Upper lobe of left lung (tissue), 6 donors: ENCODE measurements at places on chromosomes 4 and X.

DNA sequence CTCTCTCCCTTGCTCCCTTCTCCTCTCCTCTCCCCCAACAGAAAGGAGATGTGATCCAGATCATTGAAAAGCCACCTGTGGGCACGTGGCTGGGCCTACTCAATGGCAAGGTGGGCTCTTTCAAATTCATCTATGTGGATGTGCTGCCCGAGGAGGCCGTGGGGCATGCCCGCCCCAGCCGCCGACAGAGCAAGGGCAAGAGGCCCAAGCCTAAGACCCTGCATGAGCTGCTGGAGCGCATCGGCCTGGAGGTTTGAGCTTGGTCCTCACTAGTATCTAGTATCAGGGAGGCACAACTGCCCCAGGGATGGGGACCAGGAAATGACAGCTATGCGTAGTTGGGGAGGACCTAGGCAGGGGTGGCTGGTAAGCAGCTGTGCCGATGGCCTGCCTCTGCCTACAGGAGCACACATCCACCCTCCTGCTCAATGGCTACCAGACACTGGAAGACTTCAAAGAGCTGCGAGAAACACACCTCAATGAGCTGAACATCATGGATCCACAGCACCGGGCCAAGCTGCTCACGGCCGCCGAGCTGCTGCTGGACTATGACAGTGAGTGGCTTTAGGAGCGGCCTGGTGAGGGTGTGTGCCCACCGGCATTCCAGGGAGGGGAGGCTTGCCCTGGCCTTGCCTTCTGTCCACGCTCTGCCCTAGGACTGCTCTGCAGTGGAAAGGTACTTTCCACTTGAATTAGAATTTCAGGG lies 13.0 kb downstream of the SASH3 start:
- H3K36me3 ChIP-seq: peaks cover 7% of the 10 kb centered on the region
- H3K27ac ChIP-seq: no peak overlapping the region
- no peak for DNase-seq

DNA sequence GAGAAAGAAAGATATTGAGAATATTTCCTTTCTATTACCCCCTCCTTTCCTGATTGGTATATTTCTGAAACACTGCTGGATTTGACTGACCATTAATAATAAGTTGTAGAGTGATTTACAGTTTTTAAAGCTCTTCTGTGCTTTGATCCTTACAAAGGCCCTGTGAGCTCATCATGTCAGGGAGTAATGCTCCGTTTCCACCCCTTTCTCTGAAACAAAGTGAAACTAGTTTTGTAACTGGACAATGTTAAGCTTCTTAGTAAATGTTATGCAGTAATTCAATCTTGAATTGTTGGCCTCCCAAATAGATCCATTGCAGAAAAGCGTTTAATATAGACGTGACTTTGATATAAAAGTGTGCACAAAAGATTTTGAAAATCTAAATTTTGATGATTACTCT lies 190.1 kb upstream of the GNPDA2 start:
- H3K36me3 ChIP-seq: no peaks in the 10 kb centered on the region
- H3K27ac ChIP-seq: no peak overlapping the region

- DNase-seq: no peak
- H3K4me3 ChIP-seq: no peak overlapping the region
- H3K27ac ChIP-seq: no peak overlapping the region
- H3K36me3 ChIP-seq: no peaks in the 10 kb centered on the region
Measured at GRCh38 chr4:8070736-8071718, 87.6 kb downstream of the ABLIM2 start.

DNA sequence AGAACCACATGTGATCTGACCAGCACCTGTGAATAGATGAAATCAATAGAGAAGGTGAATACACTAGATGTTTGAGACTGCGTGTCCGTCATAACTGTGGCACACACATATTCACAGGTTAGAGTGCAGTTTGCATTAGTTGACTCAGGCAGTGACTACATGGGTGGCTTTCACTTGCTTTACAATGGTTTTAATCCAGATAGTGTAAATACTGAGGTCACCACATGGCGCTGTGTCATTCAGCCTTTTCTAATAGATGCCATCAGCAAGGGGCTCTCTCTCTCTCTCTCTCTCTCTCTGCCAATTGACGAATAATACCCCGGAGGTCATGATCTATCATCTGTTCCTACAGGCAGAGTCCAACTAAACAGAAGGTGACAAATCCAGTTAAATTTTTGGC lies 30.7 kb upstream of the FGF13 start:
- H3K4me3 ChIP-seq: no peak overlapping the region
- DNase-seq: no peak
- no peaks in the 10 kb centered on the region for H3K36me3 ChIP-seq
- no peaks in the 10 kb centered on the region for H3K4me1 ChIP-seq
- no peak overlapping the region for H3K27ac ChIP-seq

- no peak overlapping the region for H3K4me3 ChIP-seq
- H3K27ac ChIP-seq: no peak overlapping the region
- no peak for DNase-seq
- no peaks in the 10 kb centered on the region for H3K4me1 ChIP-seq
Measured at GRCh38 chrX:97587171-97587570, 703.5 kb downstream of the RPA4 start.

- no peak for DNase-seq
- no peak overlapping the region for H3K4me3 ChIP-seq
- no peaks in the 10 kb centered on the region for H3K4me1 ChIP-seq
- no peaks in the 10 kb centered on the region for H3K27me3 ChIP-seq
Measured at GRCh38 chr4:18954538-18954937, 933.0 kb upstream of the LCORL start.

DNA sequence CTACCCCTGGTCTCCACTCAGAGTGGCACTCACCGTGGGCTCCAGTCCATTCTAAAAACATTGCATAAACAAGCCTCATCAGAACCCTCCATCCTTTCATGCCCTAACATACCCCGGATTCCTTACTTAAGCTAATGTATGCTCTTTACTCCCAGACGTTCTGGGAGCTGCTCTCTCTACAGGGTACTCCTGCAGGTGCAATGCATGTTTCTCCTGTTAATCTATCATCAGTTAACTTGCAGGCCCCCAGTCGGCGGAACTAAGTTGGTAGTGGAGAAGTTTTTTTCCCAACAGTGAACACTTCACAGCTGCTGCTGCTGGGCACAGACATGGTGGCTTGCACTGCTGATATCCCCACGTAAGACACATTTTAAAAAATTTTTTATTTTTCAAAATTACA lies 161.6 kb upstream of the FAT1 start:
- no peaks in the 10 kb centered on the region for H3K4me1 ChIP-seq
- H3K36me3 ChIP-seq: no peaks in the 10 kb centered on the region
- no peak for DNase-seq
- H3K27me3 ChIP-seq: no peaks in the 10 kb centered on the region

- no peaks in the 10 kb centered on the region for H3K4me1 ChIP-seq
- H3K27me3 ChIP-seq: no peaks in the 10 kb centered on the region
- H3K27ac ChIP-seq: no peak overlapping the region
- H3K36me3 ChIP-seq: no peaks in the 10 kb centered on the region
- H3K4me3 ChIP-seq: no peak overlapping the region
Measured at GRCh38 chr4:100450449-100450848, 67.4 kb downstream of the EMCN start.

- DNase-seq: no peak
- H3K4me3 ChIP-seq: no peak overlapping the region
- H3K36me3 ChIP-seq: no peaks in the 10 kb centered on the region
- no peaks in the 10 kb centered on the region for H3K4me1 ChIP-seq
- no peaks in the 10 kb centered on the region for H3K27me3 ChIP-seq
Measured at GRCh38 chr4:14652522-14652921, 349.8 kb upstream of the CPEB2 start.

DNA sequence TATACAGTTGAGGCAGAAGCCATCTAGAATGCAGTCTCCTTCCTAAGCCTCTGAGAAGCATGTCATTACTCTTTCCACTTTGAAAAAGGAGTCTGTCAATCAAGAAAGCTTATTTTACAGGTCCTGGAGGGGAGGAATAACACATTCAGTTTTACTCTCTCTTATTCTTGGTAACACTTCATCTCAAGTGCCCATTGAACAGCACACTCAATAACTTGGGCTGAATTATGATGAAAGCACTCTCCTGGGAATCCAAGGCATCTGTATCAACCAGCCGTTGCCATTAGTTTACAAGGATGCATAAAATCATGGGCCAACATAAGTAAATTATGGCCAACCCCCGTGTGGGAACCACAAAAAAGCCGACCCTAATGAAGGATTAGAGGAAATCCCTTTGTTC lies 282.4 kb downstream of the C4orf33 start:
- DNase-seq: no peak
- no peaks in the 10 kb centered on the region for H3K36me3 ChIP-seq

DNA sequence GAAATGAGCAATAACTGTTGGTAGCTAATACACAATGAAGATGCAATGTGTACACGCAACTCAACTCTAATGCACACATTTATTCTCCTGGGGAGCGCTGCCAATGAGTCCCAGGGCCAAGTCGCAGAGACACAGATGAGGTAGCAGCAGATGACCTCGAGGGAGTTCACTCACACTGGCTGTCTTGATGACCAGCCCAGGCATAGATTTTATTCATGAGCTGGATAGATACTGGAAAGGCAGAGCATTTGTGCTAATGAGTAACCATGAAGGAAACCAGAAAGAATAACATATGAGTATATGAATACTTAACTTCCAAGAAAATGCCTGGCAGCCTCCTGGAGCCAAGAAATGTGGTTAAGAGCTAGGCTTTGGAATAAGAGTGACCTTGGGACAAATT lies 42.3 kb downstream of the RASL11B start:
- no peak for DNase-seq
- H3K4me1 ChIP-seq: no peaks in the 10 kb centered on the region
- no peak overlapping the region for H3K4me3 ChIP-seq
- no peaks in the 10 kb centered on the region for H3K27me3 ChIP-seq
- H3K27ac ChIP-seq: no peak overlapping the region

- DNase-seq: peak; percentile 30
- H3K27ac ChIP-seq: peak overlapping the region; percentile 74
- H3K4me1 ChIP-seq: peaks cover 33% of the 10 kb centered on the region
- no peak overlapping the region for H3K4me3 ChIP-seq
Measured at GRCh38 chr4:38075370-38076152, 115.4 kb downstream of the PTTG2 start.

DNA sequence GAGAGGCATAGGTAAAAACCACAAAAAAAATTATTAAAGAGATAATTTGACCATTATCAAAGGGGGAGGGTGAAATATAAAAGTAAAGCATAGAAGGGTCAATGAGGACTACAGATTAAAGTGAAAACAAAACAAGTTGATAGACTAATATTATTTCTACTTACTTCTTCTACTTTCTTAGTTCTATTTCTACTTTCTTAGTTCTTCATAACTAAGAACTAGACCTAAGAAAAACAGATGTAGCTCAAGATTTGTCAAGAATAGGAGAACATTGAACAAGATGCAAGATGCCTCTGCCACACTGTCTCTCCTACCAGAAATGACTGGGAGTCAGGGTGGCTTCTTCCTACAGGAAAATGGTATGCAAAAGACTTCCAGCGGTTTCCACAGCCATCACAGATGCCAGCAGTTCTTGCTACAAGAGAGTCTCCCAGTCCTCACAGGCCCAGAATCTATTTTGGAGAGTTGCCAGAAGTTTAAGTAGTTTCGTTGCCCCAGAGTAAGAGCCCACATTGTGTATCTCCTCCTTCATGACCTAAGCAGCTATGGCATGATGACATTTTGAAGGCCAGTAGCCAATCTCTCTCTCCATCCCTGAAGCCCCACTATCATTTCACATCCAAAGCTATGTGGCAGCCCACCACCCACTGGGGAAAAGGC lies 42.9 kb upstream of the DDX60 start:
- no peak for DNase-seq
- no peak overlapping the region for H3K4me3 ChIP-seq
- H3K27me3 ChIP-seq: no peaks in the 10 kb centered on the region
- no peak overlapping the region for H3K27ac ChIP-seq

GRCh38 chr4:87377816-87378215 lies 13.2 kb downstream of the HSD17B11 start:
- H3K27ac ChIP-seq: no peak overlapping the region
- no peak for DNase-seq
- peaks cover 25% of the 10 kb centered on the region for H3K36me3 ChIP-seq
- H3K4me1 ChIP-seq: peaks cover 15% of the 10 kb centered on the region
- H3K27me3 ChIP-seq: no peaks in the 10 kb centered on the region

GRCh38 chrX:56790778-56791177 lies 61.7 kb downstream of the NBDY start:
- no peak overlapping the region for H3K27ac ChIP-seq
- DNase-seq: no peak
- no peaks in the 10 kb centered on the region for H3K27me3 ChIP-seq
- H3K4me1 ChIP-seq: no peaks in the 10 kb centered on the region
- no peaks in the 10 kb centered on the region for H3K36me3 ChIP-seq

GRCh38 chrX:40644821-40645358 lies 2.5 kb downstream of the CXorf38 start:
- no peaks in the 10 kb centered on the region for H3K36me3 ChIP-seq
- no peaks in the 10 kb centered on the region for H3K27me3 ChIP-seq
- H3K27ac ChIP-seq: peak overlapping the region; percentile 78
- H3K4me3 ChIP-seq: peak overlapping the region; percentile 43
- DNase-seq: no peak
- peaks cover 6% of the 10 kb centered on the region for H3K4me1 ChIP-seq

- no peaks in the 10 kb centered on the region for H3K4me1 ChIP-seq
- no peak for DNase-seq
- H3K27ac ChIP-seq: no peak overlapping the region
- no peaks in the 10 kb centered on the region for H3K36me3 ChIP-seq
Measured at GRCh38 chr4:181323061-181323460, 920.1 kb upstream of the TENM3 start.

- no peak overlapping the region for H3K4me3 ChIP-seq
- H3K4me1 ChIP-seq: peaks cover 4% of the 10 kb centered on the region
- no peak overlapping the region for H3K27ac ChIP-seq
- no peaks in the 10 kb centered on the region for H3K27me3 ChIP-seq
- H3K36me3 ChIP-seq: no peaks in the 10 kb centered on the region
Measured at GRCh38 chrX:72025236-72025770, 106.4 kb downstream of the RTL5 start.

DNA sequence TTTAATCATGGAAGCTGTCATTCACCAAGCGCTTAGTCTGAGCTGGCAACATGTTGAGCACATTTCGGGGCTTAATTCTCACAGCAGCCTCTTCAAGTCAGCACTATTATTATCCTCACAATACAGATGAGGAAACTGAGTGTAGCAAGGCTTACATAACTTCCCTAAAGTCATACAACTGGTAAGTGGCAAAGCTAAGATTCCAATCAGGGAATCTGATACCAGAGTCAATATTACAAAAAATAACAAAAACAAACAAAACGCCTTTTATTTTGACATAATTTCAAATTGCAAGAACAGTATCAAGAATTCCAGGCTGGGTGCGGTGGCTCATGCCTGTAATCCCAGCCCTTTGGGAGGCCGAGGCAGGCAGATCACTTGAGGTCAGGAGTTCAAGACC lies 120.4 kb upstream of the DUSP21 start:
- no peaks in the 10 kb centered on the region for H3K36me3 ChIP-seq
- no peaks in the 10 kb centered on the region for H3K27me3 ChIP-seq
- H3K4me3 ChIP-seq: no peak overlapping the region
- H3K4me1 ChIP-seq: no peaks in the 10 kb centered on the region
- H3K27ac ChIP-seq: no peak overlapping the region
- DNase-seq: no peak

DNA sequence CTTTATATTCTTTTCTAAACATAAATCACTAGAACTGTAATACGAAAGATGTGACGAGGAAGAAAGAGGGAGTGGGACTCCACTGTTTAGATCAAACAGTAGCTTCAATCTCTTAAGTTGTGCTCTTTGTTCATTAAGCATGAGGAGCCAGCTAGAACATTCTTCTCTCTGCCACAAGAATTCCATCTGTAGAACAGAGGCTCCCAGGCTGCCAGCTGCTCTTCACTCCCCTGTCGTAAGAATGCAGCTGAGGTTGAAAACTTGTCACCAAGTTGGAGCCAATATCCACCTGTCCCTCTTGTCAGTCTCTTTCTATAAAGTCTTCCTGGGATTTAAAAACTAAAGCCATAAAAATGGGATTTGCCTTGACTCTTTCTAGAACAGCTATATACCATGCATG lies 65.0 kb upstream of the SEC24B start:
- no peaks in the 10 kb centered on the region for H3K36me3 ChIP-seq
- H3K4me1 ChIP-seq: no peaks in the 10 kb centered on the region
- H3K27ac ChIP-seq: no peak overlapping the region
- no peaks in the 10 kb centered on the region for H3K27me3 ChIP-seq
